Stimulated activated CD4-positive, alpha-beta T cell treated with anti-CD3 and anti-CD28 coated beads, Interleukin-15, amount 100 ng/mL, for 1 hour (primary cell): ENCODE measurements at places on chromosomes 4 and X.

DNA sequence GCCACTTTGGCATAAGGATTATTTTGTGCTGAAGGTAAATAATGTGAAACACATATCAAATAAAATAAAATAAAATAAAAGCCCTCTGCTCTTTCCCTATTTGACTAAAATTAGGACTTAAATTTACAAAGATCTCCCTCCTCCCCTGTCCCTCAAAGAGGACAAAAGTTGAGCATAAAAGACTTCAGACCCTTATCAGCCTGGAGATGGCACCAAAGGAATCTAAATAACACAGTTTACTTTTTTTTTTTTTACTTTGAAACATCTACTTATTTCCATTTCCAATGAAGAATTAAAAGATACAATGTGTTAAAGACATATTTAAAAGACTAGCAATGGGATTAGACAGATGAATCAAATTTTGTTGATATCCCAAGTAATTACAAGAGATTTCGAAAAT is 89.7 kb downstream of the EPHA5 start:
- no peak for DNase-seq

DNA sequence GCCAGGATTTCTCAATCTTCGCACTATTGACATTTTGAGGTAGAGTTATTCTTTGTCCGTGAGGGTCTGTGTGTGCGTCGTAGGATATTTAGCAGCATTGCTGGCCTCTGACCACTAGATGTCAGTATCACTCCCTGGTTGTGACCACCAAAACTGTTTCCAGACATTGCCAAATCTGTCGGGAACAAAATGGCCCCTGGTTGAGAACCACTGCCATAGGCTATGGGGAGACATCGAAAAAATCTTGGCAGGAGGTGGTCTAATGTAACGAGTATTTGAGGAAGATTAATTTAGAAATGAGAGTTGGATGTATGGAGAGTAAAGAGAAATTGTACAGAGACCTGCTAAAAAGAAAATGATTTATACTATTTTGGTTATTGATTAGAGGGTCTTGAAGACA is 108.4 kb downstream of the DOCK11 start:
- DNase-seq: no peak

GRCh38 chrX:12210196-12210815 is 72.0 kb downstream of the FRMPD4 start:
- DNase-seq: no peak

DNA sequence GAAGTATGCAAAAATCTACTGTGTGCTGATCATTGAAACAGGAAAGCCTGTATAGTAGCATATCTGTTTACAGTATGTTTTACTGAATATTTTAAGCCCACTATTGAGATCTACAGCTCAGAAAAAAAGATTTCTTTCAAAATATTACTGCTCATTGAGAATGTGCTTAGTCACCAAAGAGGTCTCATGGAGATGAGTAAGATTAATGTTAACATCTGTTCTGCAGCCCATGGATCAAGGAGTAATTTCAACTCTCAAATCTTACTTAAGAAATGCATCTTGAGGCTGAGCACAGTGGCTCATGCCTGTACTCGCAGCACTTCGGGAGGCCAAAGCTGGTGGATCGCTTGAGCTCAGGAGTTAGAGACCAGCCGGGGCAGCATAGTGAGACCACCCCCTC is 3.3 kb downstream of the RNF4 start:
- DNase-seq: no peak

DNA sequence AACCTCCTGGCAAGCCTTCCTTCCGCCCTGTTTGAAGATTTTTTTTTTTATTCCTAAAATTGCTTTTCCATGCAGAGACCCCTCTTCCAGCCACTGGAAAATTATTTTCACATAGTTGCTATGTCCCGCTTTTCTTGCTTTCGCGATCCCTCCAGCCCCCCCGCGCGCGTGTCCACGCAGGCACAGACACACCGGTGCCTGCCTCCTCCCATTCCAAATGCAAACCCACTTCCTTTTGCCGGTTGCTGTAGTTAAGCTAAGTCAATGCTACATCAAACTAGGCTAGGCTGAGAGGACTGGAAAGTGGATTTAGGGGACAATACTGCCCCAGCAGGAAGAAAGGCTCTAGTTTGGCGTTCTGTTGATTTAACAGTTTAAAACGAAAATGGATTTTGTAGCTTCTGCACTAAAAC is 111.0 kb downstream of the DHX15 start:
- DNase-seq: no peak

DNA sequence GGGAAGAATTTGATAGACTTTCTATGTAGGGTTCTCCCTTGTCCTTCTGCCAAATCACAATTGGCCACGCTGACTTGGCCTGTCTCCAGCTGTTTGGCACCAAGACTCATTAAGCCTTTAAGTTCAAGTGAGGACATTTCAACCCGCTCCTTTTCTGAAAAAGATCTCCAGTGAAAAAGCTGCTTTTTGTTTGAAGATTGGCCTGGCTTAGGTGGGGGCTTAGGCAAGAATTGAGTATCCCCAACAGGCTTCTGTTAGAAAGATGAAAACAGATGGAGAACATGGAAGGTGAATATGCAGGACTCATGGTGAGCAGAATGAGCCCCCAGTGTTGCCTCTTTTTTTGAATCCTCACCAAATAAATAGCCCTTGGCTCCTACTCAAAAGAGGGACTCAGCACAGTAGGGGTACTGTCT is 28.5 kb upstream of the LIMCH1 start:
- no peak for DNase-seq

DNA sequence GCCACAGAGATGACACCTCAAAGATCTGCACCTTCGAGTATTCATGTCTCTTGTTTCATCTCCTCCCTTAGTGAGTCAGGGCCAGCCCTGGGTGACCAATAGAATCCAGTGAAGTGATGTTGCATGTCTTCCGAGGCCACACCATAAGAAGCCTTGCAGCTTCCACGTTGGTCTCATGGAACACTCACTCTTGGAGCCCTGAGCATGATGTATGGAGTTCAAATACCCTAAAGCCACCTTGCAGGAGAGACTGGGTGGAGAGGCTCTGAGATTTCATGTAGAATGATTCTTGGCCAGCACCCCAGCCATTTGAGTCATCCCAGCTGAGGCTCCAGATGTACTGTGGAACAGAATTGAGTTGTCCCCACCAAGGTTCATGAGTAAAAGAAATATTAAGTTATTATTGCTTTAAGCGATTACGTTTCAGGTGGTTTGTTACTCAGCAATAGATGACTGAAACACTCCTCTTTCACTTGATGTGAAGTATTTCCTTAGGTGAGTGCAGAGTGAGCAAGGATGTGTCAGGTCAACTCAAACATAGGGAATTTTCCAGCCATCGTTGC is 5.0 kb upstream of the RP2 start:
- no peak for DNase-seq
